ENCODE measurements at places on chromosomes 3 and 15.

DNA sequence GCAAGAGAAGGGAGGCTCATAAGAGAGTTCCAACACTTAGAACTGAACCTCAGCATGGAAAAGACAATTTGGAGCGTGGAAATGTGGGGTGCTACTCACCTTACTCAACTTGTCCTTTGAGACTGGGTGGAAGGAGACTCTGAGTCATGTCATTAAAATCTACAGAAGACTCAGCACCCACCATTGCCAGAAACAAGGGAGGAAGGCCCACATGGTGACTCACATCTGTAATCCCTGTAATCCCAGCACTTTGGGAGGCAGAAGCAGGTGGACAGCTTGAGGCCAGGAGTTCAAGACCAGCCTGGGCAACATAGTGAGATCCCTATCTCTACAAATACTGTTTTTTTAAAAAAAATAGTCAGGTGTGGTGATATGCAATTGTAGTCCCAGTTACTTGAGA, 161.9 kb upstream of the UBE3A start:
- DNase-seq, result no peak

GRCh38 chr3:189839576-189839975, 208.4 kb downstream of the TP63 start:
- DNase-seq, result no peak

DNA sequence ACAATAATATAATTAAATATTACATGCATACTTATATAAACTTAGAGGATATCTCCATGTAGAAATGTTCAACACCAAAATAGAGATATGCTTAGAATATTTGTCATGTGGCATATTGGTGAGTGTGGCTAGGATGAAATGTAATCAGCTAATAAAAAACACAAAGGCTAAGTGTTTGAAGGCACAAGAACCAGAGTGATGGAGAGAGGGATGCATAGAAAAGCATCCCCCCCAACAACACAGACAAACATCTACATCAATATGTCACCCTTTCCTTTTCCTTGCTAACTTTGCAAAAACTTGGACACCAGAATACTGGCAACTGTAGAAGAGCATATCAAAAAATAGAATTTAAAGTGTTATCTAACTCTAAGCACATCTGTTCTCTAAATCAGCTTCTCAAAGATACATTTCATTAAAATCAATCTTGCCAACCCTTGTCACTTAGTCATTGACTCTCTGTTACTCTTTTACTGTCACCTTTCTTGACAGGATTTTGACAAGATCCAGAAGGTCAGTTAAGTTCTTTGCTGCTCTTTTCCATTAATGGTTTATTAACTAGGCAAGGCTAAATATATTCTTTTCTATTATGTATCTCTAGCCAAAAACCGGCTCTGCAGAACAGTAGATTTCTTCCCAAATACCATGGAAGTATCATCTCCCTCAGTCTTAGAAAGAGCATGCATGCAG, 695.9 kb downstream of the OTOL1 start:
- no peak for DNase-seq

- no peak for DNase-seq
Measured at GRCh38 chr3:46097691-46098241, 70.5 kb upstream of the XCR1 start.

GRCh38 chr3:105585-105984, 91.0 kb upstream of the CHL1 start:
- no peak for DNase-seq

- DNase-seq, result no peak
Measured at GRCh38 chr3:124078953-124079911, 87.3 kb upstream of the ROPN1 start.

DNA sequence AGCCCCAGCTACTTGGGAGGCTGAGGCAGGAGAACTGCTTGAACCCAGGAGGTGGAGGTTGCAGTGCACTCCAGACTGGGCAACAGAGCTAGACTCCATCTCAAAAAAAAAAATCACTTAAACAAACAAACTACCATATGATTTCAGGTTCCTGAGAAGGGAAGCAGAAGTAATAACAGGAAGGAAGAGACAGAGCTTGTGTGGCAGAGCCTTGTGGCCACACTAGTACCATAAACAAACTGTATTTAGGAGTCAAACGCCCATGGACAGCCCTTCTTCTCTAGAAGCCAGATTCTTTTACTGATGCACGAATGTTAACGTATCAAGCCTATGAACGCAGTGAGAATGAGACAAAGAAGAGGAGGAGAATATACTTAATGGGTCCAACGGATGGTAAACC, 12.0 kb downstream of the MTMR10 start:
- no peak for DNase-seq

DNA sequence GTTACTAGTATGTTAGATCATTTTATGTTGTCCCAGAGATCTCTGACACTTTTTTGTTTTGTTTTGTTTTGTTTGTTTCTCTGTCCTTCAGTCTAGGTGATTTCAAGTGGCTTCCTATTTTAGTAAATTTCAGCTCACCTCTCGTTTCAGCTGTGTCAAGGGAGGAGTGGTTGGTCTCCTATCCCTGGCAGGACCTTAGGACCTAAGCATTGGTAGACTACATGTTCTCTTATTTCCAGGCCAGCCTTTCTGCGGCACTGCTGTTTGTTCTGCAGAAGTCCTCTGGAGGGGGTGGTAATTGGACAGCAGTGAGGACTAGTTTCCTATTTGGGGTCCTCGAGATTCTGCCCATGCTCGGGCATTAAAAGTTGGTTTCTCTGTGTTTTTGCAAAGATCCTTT, 31.8 kb downstream of the MGA start:
- DNase-seq, result no peak

GRCh38 chr3:132399054-132399929, 18.0 kb upstream of the DNAJC13 start:
- DNase-seq, result no peak

GRCh38 chr3:118544458-118544857, 490.2 kb downstream of the IGSF11 start:
- no peak for DNase-seq

DNA sequence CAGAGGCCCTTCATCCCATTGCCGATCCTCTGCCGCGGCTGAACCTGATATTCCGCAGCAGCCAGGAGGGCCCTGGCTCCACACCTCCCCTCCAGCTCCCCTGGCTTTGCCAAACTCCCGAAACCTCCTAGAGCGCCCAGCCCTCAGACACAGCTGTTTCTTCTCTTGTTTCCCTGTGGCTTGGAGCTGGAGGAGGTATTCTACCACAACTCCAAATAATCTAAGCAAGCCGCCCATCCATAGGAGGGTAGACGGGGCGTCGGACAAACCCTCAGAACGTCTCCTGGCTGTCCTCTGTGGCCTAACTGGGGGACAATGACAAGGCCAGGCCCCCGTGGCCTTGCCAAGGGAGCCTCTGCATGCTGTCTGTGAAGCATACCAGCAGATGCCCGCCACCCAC, 10.4 kb downstream of the PLA2G4D start:
- peak; percentile 57 for DNase-seq

GRCh38 chr3:12308517-12308916, 19.6 kb downstream of the PPARG start:
- no peak for DNase-seq

DNA sequence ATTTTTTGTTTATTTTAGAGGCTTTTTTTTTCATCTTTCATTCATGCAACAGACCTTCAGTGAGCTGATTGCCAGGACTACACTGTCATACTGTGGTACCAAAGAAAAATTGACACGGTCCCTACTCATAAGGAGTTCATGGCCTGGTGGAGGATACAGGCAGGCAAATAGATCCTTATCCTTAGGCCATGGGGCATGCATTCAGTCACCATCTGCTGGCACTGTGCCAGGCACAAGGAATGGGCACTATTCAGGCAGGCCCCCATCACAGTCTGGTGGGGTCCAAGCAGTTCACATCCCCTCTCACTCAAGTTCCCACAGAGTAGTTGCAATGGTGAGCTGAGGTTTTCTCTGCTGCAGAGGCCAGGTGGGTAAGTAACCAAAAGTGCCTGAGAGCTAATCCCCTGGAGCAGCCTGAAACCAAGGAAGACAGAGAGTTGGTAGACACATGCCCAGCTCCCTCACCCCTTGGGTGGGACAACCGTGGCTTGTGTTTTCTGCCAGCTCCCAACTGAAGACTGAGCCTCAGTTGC, 17.3 kb downstream of the CISH start:
- DNase-seq, result no peak

GRCh38 chr15:30675126-30675525, 49.2 kb downstream of the ARHGAP11B start:
- DNase-seq, result no peak

All from mesenteric fat pad (tissue), 1 donor.